CD4-positive, alpha-beta T cell (primary cell): ENCODE measurements at places on chromosomes 3 and 15.

DNA sequence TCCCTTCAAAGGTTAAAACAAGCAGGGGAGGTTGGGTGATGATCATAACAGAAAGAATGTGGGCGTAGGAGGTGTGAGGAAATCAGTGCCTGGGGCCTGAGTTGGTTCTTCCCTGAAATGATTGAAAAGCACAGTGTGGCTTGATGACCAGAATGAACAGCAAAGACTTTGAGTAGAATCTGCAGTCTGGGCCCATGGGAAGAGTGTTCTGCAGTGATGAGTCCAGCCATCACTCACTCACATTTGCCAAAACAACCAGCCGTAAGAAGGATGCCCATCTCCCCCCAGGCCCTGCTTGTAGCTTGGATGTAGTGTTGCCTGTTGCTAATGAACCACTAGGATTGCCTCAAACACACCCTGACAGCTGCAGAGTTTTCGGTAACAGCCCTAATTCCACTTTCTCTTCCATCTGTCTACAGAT, 67.9 kb downstream of the VGLL3 start:
- DNase-seq, result no peak

DNA sequence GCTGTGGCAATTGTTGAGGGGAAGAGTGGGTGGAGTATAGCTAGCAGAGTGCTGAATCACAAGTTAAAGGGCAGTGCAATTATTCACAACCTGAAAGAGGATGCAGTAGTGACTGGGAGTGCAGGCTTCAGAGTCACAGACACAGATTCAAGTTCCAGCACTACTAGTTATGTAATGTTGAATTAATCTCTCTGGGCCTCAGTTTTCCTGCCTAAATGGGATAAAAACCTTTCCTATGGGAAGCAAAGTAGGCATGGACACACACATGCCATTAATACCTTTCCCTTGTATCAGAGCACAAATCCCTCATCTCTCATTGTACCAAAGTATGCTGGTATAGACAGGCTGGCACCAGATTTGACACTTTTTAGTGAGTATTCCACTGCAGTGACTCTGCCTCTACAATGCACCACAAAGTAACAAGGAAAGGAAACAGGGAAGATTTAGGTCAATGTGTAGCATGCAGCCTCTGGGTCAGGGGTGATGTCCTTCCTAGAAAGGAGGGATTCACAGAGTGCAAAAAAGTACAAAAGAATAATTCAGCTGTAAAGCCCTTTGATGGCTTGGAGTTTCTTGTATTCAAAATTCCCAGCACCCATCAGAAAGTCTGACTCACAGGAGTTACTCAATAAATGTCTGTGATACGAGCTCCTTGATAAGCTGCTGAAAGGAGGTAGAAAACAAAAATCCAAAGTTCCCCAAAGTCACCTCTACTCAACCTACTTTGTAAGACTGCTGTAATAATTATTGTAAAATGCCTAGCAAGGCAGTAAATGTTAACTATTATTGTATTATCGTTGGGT, 507.5 kb upstream of the TGFBR2 start:
- DNase-seq, result no peak

- DNase-seq, result no peak
Observed at GRCh38 chr3:46393554-46394434, 13.1 kb downstream of the CCR5AS start.

GRCh38 chr15:40721701-40722100, 26.7 kb downstream of the RAD51 start:
- DNase-seq, result no peak

GRCh38 chr15:86741917-86742316, 662.2 kb downstream of the AGBL1 start:
- no peak for DNase-seq

DNA sequence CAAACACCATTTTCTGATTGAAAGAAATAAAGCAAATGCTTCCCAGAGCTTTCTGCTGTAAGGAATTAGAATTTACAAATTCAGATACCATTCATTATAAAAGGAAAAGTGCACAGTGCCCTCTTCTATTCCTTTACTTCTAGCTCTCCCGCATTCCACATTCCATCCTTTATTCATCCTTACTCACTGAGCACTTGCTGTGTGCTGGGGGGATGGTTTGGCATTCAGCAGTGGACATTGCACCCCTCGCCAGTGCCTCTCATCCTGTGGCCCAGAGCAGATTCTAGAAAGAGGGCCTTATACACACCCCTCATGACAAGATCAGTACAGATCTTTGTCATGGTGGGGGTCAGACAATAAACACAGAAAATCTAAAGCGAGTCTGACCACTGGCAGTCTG, 73.0 kb downstream of the MGLL start:
- DNase-seq, result no peak

GRCh38 chr15:74635228-74635627, 19.6 kb downstream of the CLK3 start:
- peak; percentile 87 for DNase-seq

GRCh38 chr3:65633018-65633638, 405.6 kb downstream of the MAGI1 start:
- no peak for DNase-seq

DNA sequence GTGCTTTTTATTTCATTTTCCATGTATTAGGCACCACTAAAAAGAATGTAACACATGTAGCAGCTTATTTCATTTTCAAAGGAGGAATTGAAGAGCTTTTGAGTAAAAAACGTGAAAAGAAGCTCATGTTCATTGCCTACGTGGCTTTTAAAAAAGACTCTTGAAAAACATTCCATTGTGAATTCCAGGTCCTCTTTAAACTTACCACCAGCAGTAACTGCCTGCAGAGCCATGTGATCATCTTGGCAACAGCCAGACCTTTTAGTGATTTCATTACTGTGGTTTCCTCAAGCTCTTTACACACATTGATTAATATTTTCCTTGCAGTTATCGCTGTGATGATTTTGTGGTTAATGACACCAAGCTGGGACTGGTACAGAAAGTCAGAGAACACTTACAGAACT, 43.8 kb upstream of the FBXL22 start:
- DNase-seq, result no peak

DNA sequence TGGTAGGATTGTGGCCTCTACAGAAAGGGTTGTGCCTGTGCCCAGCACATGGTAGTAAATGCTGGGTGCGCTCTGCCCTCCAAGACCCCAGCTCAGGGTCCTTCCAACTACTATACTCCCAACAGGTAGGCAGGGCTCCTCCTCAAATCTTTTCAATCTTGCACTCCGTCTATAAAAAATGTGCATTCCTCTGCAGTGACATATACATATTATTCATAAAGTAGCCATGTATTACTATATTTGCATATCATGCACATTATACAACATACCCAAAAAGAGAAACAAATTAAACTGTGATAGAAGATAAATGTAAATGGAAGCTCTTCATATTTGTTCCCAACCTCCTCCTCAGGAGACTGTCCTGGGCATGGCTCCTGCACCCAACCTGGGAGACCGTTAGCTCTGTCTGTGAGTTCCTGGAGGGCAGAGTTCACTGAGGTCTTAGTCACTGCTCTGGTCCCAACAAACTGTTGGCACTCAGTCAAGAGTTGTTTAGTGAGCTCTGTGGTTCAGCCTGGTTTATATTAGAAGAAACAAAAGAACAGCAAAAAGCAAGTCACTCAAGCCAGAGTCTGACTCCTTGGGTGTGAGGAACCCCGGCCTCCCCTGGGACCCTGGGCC, 47.7 kb upstream of the GRIP2 start:
- DNase-seq, result no peak

DNA sequence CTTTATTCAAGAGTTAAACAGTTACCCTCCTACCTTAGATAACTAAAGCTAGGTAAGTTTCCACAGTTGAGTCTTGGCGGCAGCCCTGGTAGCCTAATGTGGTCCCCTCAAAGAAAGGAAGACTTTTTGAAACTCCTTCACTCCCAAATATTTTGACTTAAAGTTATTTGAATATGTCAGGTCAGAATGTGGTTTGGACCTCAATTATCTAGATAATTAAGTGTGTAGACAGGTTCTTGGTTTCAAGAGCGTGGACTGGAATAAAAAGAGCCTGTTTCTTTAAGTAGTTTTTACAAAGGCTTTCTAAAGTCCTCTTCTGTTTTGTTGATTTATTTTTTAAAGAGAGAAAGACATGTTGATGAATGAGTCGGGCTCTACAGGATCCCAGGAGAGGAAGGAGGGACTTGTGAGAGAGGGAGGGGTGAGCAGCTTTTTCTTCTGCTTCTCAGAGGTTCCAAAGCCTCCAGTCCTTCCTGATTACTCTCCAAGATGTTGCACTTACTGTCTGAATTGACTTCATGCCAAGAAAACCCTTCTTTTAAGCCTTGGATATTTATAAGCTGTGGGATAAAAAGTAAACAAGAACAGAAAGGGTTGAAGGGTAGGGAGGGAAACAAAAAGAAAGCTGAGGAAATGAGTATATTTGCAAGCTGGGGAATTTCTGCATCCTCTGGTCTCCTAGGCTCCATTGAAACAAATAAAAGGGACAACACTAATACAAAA, 457.4 kb downstream of the IGSF11 start:
- DNase-seq, result no peak

- no peak for DNase-seq
Observed at GRCh38 chr3:100129941-100130340, 15.6 kb upstream of the FILIP1L start.

GRCh38 chr3:112974894-112975293, at the start of gene CD200R1:
TSS of gene CD200R1 (minus strand) at chr3:112975103. CDS start at chr3:112974857, 246 bp downstream.
- DNase-seq, result no peak

DNA sequence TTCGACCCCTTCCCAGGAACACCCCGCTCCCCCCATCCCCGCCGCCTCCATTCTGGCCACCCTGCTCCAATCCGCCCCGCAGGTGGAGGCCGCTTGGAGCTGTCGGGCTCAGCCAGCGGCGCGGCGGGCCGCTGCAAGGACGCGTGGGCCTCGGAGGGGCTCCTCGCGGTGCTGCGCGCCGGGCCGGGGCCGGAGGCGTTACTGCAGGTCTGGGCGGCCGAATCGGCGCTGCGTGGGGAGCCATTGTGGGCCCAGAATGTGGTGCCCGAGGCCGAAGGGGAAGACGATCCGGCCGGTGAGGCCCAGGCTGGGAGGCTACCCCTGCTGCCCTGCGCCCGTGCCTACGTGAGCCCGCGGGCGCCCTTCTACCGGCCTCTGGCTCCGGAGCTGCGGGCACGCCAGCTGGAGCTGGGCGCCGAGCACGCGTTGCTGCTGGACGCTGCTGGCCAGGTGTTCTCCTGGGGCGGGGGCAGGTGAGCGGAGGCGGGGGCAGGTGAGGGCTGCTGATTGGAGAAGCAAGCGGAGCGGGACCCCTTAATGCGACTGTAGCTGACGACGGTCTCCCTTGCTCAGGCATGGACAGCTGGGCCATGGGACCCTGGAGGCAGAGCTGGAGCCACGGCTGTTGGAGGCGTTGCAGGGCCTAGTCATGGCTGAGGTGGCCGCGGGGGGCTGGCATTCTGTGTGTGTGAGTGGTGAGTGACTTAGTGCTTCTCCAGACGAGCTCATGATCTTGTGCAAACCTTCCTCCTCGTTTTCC, 2.5 kb downstream of the RCCD1 start:
- peak; percentile 39 for DNase-seq

GRCh38 chr15:72998226-72998625, 54.0 kb upstream of the NEO1 start:
- DNase-seq, result no peak

DNA sequence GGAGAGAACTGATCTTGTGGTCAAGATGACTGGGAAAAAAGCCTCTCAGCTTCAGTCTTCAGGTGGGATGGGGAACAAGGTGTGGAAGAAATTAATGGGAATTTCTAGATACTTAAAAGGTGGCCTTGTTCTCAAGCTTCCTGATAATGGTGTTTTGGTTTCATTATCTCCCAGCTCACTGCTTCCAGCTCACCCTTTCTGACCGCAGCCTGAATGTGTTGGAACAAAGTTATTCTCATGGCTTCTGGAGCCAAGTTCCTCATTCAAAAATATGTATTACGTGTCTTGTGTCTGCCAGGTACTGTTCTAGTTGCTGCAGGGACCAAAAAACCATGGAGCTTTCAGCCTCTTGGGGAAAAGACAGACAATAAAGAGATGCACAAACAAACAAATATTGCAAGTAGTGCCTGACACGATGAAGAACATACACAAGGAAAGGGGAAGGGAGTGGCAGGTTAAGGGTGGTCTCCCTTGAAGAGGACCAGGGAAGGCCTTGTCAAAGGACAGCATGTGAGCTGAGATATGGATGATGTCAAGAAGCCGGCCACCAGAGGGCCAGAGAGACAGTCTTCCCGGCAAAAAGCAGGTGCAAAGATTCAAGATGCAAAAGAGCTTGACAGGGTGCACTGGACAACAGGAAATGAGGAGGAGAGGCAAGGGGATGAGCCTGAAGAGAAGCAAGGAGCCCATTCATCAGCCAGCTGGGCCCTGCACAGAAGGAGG, 35.5 kb downstream of the ARRDC4 start:
- no peak for DNase-seq

GRCh38 chr3:141332416-141332815, 35.9 kb upstream of the ZBTB38 start:
- no peak for DNase-seq

- DNase-seq, result no peak
Observed at GRCh38 chr3:83453056-83453455, 1505.7 kb upstream of the CADM2 start.

GRCh38 chr15:26621816-26622215, 151.1 kb downstream of the GABRB3 start:
- DNase-seq, result no peak

DNA sequence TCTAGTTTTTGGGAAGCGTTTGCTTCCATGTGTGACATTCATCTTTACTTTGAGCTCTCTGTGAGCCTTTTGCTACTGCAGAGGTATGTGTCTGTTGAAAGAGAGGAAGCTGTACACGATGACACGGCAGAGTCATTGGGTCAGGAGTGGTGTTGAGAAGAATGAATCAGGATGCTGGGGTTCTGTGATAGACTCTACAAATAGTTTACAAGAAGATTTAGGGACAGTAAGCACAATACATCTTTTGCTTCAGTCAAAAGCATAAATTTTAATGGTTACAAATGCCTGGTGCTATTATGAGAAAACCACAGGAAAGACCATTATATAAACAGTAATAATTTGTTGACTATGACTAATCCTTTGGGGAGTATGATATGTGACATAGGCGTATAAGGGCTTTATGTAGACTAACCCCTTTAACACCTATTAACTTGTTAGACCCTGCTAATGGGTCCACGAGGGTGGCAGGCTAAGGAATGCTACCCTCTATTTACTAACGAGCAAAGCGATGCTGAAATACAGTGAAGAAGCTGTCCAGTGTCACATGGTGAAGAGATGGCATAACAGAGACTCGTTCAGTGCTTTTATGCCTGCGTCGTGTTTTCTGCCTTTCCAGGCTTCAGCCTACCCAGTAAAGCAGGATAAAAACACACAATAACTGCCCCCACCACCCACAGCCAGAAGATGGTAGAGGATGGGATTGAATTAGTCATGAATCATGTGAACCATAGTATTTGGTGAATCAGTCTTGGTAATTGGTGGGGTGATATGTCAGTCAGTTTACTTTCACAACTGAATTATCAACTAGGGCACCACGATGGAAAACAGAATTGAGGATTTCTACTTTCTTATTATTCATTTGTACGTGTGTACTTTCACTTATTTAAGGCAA, 118.8 kb downstream of the LPP start:
- no peak for DNase-seq
